Activated CD8-positive, alpha-beta memory T cell treated with anti-CD3 and anti-CD28 coated beads for 4 hours (primary cell): ENCODE measurements at places on chromosomes 16 and 17.

- no peak for DNase-seq
Observed at GRCh38 chr17:67503739-67504138, 126.7 kb downstream of the PITPNC1 start.

GRCh38 chr17:65627891-65628643, 66.6 kb upstream of the AXIN2 start:
- DNase-seq = no peak

DNA sequence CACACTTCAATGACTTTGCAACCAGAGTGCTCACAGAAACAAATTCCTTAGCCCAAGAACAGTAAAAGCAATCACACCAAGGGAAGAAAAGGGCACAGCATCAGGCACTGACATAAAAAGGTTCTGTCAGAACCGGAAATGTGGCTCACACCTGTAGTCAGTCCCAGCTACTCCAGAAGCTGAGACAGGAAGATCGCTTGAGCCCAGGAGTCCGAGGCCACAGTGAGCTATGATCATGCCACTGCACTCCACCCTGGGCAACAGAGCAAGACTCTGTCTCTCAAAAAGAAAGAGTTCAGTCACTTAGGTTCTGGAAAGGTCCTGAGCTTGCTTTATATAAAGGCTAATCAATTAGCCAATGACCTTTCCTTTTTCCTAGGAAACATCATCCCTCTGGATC, 22.7 kb downstream of the YWHAE start:
- DNase-seq = no peak

DNA sequence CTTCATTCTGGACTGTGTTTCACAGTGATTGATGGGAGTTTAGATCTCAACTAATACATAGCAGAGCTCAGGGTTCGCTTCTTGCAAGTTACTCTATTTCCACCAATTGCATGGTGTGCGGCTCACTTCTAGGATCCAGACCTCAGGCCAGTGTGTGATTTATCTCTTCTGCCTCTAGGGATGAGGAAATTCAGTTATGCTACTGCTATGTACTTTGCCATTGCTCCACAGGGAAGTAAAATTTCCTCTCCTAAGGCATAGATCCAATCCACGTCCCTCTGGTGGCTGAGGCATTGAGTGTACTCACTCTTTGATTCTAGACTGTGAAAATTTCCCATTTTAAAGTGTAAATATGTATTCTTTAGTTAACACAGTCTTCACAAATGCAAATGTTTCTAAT, 214.1 kb downstream of the HS3ST3B1 start:
- no peak for DNase-seq

- no peak for DNase-seq
Observed at GRCh38 chr17:81483862-81484194, 28.8 kb downstream of the ACTG1 start.

- DNase-seq = no peak
Observed at GRCh38 chr17:10737168-10737622, 7.4 kb upstream of the TMEM220 start.

DNA sequence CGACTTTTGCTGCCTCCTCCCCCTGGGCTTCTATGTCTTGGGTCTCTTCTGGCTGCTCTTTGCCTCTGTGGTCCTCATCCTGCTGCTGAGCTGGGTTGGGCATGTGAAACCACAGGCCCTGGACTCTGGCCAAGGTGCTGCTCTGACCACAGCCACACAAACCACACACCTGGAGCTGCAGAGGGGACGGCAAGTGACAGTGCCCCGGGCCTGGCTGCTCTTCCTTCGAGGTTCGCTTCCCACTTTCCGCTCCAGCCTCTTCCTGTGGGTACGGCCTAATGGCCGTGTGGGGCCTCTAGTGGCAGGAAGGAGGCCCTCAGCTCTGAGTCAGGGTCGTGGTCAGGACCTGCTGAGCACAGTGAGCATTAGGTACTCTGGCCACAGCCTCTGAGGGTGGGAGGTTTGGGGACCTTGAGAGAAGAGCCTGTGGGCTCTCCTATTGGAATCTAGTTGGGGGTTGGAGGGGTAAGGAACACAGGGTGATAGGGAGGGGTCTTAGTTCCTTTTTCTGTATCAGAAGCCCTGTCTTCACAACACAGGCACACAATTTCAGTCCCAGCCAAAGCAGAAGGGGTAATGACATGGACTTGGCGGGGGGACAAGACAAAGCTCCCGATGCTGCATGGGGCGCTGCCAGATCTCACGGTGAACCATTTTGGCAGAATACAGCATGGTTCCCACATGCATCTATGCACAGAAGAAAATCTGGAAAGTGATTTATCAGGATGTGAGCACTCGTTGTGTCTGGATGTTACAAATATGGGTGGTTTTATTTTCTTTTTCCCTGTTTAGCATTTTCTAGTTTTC, 2.3 kb downstream of the GP1BA start:
- DNase-seq = no peak

- DNase-seq = no peak
Observed at GRCh38 chr17:7912927-7913524, 3.1 kb downstream of the RNF227 start.

DNA sequence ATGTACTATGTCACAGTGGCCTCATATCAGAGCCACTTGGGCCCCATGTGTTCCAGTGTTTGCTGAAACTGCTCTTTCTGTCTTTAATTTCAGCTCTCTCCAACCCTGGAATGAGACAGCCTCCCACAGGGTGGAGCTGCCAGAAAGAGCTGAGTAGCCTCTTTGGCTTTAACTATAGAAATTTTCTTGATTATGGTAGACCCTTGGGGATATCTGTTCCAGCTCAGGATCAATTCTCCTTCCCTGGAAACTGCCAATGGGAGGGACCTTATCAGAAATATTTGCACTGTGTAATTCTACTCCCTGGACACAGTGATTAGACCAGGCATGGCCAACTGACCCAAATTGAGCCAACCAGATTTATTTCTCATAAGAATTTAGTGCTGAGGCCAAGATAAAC, 39.0 kb upstream of the KDM8 start:
- DNase-seq = no peak

DNA sequence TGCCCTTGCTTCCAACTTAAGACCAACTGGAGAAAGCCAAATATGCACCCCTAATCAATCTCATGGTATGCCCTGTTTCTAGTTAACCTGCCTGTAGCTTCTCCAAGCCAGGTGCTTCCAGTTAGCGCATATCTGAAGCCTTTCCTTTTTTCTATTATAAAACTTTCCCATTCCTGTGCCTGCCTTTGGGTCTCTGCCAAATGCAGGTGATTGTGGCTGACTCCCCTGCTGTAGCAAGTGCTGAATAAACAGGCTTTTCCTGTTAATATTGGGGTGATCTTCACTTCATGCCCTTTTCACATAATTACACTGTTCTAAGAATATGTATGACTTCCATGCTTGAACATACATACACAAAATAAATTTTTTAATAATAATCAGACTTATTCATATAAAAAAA, 207.4 kb downstream of the TANC2 start:
- no peak for DNase-seq

DNA sequence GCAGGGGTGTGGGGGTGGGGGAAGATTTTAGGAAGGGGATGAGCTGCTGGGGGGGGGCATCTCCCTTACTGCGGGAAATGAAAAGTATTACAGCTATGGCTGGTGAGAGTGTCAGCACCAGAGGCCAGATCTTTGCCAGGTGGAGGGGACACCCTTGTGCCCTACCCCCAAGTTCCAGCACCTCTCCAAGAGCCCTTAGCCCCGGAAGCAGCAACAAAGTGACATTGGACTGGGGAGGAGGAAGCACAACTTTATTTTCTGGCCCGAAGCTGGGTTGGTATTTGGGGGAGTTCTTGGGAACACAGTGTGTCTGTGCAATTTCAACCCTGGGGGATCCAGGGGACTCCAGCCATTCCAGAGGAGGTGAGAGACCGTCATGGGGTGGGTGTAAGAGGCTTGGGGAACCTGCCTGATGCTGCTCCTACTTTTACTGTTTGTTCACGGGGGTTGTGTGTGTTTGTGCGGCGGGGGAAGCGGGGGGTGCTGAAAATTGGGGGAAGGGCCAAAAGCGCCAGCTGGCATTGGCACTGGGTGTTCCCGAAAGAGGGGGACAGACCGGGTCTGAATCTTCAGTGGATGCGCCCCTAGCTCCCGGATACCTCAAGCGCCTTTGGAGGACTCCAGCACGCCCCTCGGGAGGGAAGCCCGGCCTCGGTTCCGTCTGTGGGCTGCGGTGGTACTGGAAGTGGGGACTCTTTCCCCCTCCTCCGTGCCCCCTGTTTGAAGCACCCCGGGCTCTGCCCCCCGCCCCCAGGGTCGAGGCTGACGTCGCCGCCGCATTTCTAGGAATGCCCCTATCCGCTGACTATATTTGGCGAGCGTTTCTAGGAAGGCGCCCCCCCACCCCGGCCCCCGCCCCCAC, 230.3 kb downstream of the MRTFB start:
- peak; percentile 41 for DNase-seq
